Activated CD4-positive, CD25-positive, alpha-beta regulatory T cell treated with anti-CD3 and anti-CD28 coated beads, Interleukin-2, amount 50 U/mL, for 16 hours (primary cell): ENCODE measurements at places on chromosomes 16 and 17.

- no peak for DNase-seq
These were observed 282.0 kb downstream of the MAP2K4 start for GRCh38 chr17:12302711-12303110.

DNA sequence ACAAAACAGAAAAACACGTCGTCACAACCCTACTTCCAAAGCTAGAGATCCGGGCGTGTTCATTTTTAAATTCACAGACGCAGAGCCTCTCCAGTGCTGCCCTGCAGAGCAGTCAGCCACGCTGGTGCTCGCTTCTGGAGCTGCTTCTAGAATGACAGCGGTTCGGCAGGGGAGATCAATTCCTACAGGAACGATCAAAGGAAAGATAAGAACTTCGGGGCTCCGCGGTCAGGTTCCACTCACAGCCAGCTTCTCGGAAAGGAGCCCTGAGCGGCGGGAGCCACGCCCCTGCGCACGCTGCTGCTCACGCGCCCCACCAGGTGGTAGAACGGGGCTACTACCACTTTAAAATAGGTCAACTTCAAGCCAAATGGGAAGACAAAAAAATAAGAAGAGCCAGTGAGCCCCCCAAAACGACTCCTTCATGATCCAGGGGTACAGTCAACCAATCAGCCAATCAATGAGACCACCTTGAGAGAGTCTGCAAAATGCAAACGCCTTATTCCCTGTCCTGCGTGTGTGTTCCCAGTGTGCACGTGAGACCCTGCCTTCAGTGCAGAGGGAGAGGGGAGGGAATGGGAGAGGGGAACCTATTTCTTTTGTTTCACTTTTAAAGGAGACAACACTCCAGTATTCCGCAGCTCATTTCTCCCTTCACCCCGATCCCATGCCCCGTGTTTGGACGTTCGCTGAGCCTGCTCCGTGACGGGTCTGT is 209.7 kb downstream of the RBFOX3 start:
- DNase-seq = peak; percentile 52

DNA sequence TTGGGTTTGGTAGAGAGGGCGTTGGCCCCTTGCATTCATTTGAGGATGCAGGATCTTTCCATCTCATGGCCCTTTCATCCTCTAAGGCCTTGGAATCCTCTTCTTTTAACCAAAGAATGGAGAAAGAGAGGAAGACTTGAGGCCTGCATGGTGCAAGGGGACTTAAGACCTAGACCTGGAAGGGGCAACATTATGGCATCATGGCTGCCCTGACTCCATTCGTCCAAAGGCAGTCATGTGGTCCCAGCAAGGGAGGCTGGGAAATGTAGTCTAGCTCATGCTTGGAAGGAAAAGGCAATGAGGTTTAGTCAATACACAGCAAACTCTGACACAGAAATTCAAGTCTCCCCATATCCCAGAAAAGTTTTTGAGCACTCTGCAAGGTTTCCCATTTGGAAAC is 30.7 kb upstream of the CDRT4 start:
- no peak for DNase-seq

DNA sequence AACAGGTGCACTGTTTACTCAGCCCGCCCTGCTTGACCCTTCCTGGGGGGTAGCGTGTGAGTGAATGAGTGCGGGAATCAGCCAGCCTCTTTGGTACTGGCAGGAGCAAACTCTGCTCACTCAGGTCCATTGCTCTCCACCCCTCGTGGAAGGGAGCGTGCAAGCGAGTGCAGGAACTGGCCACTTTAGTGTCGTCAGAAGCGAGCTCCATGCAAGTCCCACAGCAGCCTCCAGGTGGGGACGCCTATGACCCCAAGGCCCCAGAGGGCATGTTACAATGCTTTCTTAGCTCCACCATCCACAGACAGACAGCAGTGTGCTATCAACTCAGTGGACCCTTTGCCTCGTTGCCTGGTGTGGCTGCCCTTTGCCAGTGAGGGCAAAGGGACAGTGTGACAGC is 1025.1 kb upstream of the CDH8 start:
- DNase-seq = no peak

DNA sequence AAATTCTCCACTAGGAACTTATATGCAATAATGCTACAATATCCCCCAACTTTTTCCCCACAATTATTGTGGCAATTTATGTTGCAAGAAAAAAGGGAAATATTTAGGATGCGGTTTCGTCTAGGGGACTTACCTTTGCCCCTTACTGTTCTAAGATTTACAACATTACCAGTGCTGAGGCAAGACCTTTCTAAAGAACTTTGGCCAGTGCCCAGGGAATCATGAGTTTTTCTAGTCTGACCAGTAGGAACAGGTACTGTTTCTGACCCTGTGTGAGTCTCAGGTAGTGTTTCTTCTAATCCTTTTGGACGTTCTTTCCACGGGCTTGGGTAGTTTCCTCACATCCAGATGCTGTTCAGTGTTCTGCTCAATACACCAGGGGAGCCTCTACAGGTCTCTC is 373.7 kb downstream of the HAPSTR1 start:
- DNase-seq = no peak

GRCh38 chr16:46929378-46930332 is 43.8 kb downstream of the DNAJA2 start:
- DNase-seq = peak; percentile 32

GRCh38 chr17:76820561-76820960 is 47.6 kb upstream of the MGAT5B start:
- no peak for DNase-seq

- DNase-seq = no peak
These were observed 2.0 kb downstream of the CBX4 start for GRCh38 chr17:79836972-79837887.

DNA sequence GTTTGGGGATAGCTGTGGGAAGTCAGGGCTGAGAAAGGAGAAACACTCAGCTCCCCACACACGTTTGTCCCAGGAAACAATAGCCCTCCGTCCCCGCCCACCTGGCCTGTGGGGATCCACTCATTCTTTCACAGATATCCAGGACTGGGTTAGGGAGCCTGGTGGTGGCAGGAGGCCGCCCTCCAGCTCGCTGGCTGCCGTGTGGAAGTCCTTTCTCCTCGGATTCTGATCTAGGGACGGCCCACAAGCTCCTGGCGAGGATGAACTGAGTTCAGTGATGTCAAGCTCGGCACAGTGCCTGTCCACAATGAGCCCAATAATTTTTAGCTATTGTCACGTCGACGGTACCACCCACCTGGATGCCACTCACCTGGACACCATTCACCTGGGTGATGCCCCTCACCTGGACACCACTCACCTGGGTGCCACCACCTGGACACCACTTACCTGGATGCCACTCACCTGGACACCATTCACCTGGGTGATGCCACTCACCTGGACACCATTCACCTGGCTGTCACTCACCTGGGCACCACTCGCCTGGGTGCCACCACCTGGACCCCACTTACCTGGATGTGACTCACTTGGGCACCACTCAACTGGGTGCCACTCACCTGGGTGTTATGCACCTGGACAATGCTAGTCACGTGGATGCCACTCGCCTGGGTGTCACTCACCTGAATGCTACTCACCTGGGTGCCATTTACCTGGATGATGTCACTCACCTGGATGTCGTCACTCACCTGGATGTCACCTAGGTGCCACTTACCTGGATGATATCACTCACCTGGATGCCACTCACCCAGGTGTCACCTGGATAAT is 172.5 kb upstream of the FOXF1 start:
- DNase-seq = no peak

- no peak for DNase-seq
These were observed 10.9 kb downstream of the DLX4 start for GRCh38 chr17:49979748-49980479.

GRCh38 chr17:29283496-29283895 is 10.5 kb downstream of the NUFIP2 start:
- no peak for DNase-seq

GRCh38 chr17:47239967-47240651 is 13.5 kb upstream of the ITGB3 start:
- DNase-seq = no peak

DNA sequence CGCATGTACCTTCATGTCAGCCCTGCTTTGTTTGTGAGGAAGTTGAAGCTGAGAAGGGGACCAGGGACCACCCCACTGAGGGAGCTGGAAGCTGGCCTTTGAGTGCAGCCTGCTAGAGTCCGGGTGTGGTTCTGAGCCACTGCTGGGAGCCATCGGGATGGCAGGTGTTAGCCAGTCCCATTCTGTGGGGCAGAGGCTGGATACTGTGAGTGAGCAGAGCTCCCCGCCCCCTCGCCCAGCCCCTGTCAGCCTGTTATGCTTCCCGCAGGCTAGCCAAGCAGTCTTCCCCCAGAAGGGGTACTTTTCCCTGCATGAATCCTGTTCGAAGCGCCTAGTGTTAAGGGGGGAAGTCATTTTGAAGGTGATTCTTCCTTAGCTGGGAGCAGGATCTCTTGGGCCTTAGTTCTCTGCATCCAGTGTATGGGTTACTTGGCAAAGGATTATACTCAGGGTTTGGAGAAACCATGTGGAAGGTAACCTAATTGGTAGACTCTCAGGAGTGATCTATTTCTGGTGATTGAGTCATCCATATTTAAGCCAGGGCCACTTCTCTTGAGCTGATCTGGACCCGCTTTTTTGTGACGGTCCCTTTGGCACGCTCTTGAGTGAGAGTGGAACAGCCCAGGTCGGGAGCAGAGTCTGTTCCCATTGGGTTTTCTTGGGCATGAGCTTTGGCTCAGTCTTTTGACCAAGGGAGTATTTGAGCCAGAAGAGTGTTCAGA is 23.8 kb downstream of the AKAP1 start:
- DNase-seq = no peak

GRCh38 chr16:6096931-6097670 is 999.5 kb upstream of the EEF2KMT start:
- no peak for DNase-seq

DNA sequence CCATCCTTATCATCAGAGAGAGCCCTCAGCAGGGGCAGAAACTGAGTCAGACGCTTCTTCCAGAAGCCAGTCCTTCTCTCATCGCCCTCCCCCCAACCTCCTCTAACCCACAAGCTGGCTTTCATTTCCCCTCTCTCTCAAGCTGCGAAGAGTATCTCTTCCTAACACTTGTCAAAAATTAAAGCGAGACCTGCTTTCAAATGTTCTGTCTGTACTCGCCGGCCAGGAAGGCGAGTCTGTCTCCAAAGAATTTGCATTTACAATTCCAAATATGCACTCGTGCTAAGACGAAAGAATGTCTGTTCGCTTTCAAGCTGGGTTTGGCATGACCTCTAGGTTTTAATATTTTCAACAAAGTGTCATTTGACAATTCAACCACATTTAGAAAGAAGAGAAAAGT is 140.4 kb downstream of the RGS9 start:
- no peak for DNase-seq

DNA sequence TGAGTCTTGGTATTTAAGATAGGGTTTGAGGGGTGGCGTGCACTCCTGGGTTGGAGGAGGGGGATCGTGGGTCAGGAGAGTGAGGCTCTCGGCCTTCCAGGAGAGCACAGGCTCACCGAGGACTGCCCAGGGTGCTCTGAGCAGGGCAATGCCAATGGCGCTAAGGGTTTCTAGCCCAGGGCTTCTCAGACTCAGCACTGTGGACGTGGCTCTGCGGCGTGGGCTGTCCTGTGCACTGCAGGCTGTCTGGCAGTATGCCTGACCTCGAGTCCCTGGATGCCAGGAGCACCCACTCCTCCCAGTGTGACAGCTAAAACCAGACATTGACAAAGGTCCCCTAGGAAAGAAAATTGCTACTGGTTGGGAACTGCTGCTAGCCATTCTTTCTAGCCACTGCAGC is 37.2 kb upstream of the ENDOV start:
- no peak for DNase-seq

- no peak for DNase-seq
These were observed 4.2 kb downstream of the ZNF843 start for GRCh38 chr16:31438414-31438813.

DNA sequence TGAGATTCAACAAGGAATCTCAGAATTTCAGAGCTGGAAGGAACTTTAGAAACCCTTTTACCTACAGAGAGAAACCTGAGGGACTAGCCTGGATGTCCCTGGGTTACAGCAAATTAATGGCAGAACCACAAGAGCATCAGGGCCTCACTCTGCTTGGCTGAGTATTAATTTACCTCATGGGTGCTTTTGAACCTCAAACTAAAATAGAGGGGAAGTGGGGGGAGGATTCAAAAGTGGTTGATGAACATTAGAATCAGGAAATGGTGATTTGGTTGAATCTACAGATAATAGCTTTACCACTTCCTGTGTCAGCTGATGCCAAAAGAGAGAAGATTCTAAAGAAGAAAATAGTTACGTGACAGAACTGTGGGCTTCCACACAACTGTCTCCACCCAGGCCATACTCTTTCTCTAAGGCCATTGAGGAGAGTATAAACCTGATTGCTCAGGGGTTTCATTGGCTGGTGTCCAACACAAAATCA is 11.3 kb upstream of the SKAP1 start:
- peak; percentile 28 for DNase-seq

- no peak for DNase-seq
These were observed 10.3 kb downstream of the ANKRD13B start for GRCh38 chr17:29603109-29603674.

- no peak for DNase-seq
These were observed 19.7 kb upstream of the RCVRN start for GRCh38 chr17:9924735-9925191.

- no peak for DNase-seq
These were observed 36.1 kb upstream of the MYH2 start for GRCh38 chr17:10585529-10585928.

- no peak for DNase-seq
These were observed 76.5 kb downstream of the NETO2 start for GRCh38 chr16:47067203-47067602.

GRCh38 chr16:56657555-56658326 is at the start of gene MT1F:
TSS of gene MT1F (plus strand) at chr16:56657959. CDS start at chr16:56658059, 100 bp downstream.
- peak; percentile 38 for DNase-seq

- DNase-seq = no peak
These were observed 283.3 kb upstream of the FOXF1 start for GRCh38 chr16:86227041-86227440.

DNA sequence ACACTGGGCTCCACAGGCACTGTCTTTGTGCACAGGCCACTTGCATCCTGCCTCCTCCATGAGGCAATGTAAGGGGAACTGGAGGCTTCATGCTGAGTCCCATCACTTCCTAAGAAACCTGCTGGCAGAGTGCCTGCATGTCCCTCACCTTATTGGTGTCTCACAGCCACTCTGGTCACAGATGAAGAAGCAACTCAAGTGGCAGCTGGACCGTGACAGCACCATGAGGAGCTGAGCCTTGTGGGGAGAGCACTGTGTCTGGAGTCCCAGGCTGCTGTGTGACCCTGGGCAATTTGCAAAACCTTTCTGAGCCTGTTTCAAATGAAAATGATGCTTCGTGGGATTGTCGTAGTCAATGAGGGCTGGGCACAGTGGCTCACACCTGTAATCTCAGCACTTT is 19.5 kb downstream of the ANKRD40 start:
- DNase-seq = no peak
